ENCODE measurements at places on chromosomes 5 and 9. TPM values are rescaled to one million over a fixed set of nuclear protein-coding genes. Genes with fewer than 3 reads are reported as not detected.

- DNase-seq, result no peak
These were observed 27.1 kb upstream of the LRRC14B start for GRCh38 chr5:164244-164643.

CARD19 gene
- 105 TPM for total RNA-seq

DNA sequence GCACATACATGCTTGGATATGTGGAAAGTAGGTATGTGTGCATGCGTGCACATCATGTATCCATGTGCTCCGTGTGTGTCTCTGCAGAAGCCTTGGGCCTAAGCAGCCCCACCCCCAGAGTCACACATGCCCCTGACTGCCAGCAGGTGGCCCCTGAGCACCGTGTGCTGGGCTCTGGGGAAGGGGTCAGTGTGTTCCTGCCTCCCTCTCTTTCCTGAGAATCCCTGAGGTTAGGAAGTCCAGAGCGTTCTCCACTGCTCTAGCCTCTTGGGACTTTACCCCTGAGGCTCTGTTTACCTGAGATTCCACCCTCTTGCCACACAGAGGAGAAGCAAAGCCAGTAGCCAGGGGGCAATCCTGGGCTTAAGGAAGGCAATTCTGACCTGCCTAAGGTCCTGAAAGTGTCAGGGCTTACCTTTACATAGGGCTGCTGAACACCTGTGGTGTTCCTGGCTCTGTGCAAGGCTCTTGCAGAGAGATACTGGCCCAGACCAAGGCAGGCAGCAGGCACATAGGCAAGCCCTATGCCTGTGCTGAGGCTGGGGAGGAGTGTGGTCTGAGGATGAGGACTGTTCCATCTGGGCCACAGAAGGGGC, 207.3 kb downstream of the TMEM38B start:
- no peak for DNase-seq

- DNase-seq, result no peak
These were observed 1.6 kb upstream of the GZMK start for GRCh38 chr5:55022450-55022849.

DNA sequence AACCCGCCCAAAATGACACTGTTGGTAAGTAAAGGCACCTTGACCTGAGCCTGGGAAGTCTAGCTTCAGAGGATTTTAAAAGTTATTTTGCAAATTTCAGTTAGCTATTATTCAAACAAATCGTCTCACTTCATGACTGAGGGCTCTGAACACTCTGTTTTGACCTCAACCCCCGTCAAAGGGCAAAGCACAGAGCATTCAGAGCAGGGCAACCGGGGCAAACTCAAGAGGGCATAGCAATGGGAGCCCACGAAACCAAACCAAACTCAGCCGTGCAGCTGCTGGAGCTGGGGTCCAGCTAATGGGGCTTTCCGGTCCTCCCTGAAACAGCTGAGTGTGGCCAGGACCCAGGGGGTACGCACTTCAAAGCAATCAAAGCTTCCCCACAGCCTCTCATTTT, 1.6 kb downstream of the C9 start:
- DNase-seq, result no peak

- DNase-seq, result no peak
These were observed 171.8 kb downstream of the XRCC4 start for GRCh38 chr5:83249156-83249555.

CCL27 gene
- not detected for total RNA-seq

GRCh38 chr9:92517046-92517445, 18.7 kb downstream of the ECM2 start:
- no peak for DNase-seq

GRCh38 chr5:122915717-122916461, 70.5 kb downstream of the SNX24 start:
- DNase-seq, result no peak

DNA sequence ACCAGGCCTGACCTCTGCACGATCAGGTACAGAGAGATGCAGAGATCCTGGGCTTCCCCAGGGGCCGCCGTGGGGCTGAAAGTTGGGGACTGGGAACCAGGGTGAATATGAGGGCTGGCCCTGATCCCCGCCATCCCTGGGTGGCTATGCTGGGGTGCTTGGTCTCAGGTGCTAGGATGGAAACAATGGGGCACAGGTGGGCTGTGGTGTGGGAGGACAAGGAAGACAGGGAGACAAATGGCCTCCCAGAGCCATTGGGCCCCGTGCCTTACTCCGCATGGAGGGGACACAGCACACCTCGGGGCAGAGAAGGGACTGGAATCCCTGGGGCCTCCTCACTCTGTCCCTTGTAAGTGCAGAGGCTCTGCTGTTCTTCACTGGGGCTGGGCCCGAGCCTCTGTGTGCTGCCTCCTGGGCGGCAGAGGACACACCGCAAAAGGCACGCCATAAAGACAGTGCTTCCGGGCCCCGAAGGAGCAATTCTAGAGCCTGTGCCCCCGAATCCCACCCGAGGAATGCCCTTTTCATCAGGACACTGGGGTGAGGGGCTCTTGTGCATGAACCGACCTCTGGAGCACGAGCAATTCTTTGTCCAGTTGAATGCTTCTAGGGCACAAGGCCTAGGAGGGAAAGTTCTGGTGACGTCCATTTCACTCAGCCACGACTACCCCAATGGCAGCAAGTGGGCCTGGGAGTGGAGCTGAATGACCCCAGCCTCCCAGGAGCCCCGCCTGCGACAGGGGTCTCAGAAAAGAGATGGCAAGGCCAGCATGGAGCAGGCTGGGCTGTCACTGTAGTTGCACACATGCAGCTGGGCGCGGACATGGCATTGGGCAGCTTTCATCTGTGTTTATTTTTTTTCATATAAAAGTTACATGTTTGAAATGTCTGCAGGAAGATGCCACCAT, 30.9 kb downstream of the PRRT1B start:
- no peak for DNase-seq

- no peak for DNase-seq
These were observed 16.8 kb downstream of the NIPAL4 start for GRCh38 chr5:157476702-157477408.

GRCh38 chr9:81517954-81518353, 171.4 kb downstream of the TLE1 start:
- DNase-seq, result no peak

DNA sequence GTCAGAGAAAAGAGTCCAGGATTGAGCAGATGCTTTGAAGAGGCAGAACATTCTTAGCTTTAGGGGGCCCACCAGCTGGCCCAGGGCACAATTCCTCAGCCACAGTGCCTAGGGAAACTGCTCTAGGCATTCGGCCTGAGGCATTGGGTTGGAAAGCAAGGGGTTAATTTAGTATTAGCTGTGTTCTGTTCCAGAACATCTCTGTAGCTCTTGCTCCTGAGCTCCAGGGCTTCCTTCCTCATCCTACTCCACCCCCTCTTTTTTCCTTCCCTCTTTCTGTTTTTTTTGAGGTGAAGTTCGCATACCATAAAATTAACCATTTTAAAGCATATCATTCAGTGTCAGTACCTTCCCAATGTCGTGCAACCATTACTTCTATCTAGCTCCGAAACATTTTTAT, 74.5 kb upstream of the PANK3 start:
- no peak for DNase-seq
